ENCODE measurements at places on chromosomes 16 and 17.

DNA sequence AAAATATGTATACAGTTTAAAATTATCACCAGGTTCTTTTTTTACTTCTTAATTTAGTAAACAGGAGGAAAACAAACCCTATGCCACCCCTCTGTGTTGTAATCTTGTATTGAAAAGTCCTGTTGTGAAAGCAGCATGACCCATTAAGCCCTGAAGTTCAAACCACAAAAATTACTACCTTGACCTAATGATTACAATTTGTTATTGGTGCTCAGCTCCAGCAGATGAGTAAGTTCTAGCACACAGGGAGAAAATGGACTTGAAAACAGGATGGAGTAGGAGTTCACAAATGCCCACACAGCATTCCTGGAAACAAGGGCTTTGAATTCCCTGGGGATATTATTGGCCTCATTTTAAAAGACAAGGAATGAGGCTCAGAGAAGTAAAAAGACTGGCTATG is 505.8 kb upstream of the ERCC4 start:
- DNase-seq = no peak

DNA sequence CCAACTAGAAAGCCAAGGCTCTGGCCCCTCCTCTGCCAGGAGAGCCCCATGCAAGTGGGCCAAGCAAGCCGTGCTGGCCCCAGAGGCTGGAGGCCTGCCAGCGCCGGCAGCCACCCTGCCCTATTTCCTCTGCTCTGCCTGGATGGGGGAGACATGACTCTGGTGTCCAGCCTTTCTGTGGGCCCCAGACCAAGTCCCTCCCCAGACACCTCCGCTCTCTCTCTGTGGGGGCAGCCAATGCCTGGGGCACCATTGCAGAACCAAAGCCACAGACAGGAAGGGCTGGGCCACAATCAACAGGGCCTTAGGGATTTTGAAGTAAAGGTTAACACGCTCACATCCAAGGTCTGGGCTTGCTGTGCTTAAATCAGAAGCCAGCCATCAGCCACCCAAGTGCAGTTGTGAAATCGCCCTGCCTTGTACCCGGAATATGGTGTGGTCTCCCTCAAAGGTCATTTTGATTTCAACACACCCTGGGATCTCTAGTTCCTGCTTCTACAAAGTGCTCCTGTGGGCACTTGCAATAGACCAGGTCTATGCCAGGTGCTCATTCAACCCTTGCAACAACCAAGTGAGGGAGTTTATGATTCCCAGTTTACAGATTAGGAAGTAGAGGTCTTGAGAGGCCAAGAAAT is 63.5 kb upstream of the TEX2 start:
- DNase-seq = no peak

DNA sequence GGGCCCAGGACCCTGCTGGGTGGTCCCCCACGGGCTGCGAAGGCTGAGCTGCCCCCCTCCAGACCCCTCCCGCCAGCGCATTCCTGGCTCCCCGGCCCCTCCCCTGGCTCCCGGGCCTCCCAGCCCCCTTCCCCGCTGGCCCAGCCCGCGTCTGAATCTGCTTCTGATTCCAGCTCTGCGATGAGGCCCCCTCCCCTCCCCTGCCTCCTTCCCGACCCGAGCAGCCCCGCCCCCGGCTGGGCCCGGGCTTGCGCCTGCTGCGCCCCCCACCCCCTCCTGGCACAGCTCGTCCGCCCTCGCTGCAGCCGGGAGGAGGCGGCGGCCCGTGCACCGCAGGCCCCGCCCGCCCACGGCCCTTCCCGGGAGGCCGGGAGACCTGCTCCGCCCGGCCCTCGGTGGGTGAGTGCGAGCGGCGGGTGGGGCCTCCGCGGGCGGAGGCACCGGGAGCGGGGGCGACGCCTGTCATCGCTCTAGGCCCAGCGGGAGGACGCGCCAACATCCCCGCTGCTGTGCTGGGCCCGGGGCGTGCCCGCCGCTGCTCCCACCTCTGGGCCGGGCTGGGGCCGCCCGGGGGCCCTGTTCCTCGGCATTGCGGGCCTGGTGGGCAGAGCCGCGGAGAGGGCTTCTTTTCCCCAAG is at the start of gene NTN3:
TSS of gene NTN3 (plus strand) at position 282 of the 637 bp plus-strand sequence. CDS start 405 bp downstream, outside the sequence.
- DNase-seq = no peak

GRCh38 chr17:55533608-55534007 is 22.4 kb upstream of the SMIM36 start:
- no peak for DNase-seq

- DNase-seq = no peak
Measured at GRCh38 chr17:4811471-4811870, 4.5 kb downstream of the PLD2 start.
